Erythroblast (primary cell): ENCODE measurements at places on chromosomes 3 and 15.

DNA sequence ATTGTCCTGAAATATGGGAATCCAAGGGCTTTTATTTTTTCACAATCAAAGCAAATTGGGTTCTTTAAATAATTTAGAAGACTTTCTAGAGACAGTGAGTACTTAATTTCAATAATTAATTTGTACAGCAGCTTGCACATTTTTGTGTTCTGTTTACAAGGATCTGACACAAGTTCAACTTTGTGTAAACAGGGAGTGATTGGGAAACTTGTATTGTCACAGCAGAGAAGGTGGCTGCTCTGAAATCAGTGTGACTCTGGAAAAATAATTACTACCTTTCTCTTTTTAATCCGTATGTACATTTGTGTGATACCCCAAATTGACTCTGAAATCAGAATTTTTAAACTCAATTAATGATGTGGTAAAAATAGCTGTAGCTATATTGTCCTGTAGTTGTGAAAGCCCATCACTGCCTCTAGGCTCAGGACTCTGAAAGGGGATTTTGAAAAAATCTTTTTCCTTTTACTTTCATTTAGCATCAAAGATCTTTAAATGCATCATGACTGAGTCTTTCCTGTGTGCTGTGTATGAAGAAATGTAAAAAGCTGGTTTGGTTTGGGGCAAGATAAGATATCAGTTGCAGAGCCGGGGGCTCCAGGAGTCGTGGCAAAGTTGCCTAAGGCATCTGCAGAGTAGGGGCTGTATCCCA, 45.1 kb downstream of the MFSD1 start:
- no peak for DNase-seq

DNA sequence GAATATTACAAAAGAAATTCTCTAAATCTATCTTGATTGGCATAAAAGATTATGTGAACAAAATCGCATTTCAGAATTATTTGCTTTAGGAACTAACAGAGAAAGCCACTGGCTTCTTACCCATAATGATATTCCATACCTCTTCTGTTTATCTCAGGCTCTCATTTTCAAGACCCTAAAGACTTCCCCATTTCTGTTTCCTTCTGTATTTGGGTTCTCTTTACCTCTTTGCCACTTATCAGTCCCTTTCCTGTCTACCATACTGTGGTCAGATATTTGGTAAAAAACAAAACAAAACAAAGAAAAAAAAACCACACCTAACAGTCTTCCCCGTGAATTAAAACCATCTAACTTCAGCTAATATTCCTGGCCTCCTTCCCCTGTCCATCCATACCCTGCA, 108.5 kb downstream of the LRRC28 start:
- DNase-seq = no peak

DNA sequence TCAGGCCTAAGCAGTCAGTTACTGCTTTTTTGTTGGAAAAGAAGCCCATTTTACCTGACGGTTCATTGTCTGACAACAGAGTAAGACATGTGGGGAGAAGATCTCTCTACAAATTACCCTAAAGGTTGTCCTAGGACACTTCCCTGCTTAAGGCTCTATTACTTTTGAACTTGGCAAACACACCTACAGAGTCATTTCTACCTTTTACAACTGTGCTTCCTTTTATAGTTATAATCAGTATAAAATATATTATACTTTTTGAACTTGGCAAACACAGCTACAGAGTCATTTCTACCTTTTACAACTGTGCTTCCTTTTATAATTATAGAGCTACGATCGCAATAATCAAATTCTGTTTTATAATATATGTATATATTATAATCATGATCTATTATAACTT, 215.0 kb downstream of the TPRG1 start:
- DNase-seq = no peak

DNA sequence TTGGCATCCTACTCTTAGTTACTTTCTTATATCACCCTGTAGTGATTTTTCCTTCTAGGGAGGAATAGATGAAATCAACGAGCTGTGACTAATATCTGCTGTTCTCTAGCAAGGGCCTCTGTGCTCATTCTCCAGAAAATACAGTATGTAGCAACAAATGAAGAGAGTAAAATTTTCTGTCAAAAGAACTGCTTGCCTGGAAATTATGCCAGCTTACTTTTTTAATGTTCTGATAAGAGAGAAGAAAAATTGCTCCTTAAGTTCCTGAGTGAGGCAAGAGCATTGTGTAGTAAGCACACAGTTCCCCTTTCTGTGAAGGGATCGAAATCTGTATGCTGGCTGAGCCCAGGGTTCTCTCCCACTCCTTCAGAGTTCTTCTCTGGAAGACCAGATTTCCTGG, 51.4 kb upstream of the GK5 start:
- DNase-seq = no peak

DNA sequence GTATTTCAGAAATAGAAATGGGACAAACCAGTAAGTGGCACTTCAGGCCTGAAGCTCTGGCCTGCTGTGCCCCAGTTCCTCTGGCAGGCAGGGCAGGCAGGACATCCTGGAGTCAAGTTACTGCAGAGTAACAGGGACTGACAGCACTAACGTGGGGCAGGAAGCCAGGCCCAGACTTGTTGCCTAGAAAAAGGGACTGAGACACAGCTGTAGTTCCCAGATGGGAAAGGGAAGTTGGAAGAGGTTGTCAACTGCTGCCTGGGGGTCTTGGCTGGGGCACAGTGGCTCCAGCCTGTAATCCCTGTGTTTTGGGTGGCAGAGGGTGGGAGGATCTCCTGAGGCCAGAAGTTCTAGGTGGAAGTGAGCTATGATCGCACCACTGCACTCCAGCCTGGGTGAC, 171.9 kb downstream of the FMN1 start:
- DNase-seq = no peak

- no peak for DNase-seq
These were observed 1.6 kb upstream of the P2RY13 start for GRCh38 chr3:151330899-151331298.

DNA sequence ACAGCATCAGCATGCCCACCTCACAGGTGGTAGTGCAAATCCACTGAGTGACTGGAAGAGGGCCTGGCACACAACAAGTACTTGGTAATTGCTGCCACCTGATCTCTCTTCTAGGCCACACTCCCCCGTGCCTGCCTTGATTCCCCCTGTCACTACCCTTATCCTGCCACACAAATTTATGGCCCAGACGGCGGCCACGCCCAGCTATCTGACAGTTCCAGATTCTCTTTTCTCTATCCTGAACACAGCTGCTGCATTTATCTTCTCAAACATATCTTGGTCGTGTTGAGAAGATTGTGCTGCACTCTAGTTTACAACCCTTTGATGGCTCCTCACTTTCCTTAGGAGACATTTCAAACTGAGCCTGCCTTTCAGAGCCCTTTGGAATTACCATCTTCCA, 585.2 kb downstream of the NTRK3 start:
- DNase-seq = peak; percentile 81

DNA sequence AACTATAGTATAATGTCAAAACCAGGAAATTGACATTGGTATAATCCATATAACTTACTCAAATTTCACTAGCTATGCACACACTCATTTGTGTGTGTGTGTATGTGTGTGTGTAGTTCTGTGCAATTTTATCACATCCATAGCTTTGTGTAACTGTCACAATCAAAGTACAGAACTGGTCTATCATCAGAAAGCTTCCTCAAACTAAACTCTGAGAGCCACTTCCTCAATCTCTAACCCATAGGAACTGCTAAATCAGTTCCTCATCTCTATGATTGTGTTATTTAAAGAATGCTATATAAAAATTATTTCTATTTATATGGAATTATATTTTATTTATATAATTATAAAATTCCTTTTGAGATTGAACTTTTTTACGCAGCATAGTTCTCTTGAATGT, 18.1 kb downstream of the LNP1 start:
- DNase-seq = no peak

DNA sequence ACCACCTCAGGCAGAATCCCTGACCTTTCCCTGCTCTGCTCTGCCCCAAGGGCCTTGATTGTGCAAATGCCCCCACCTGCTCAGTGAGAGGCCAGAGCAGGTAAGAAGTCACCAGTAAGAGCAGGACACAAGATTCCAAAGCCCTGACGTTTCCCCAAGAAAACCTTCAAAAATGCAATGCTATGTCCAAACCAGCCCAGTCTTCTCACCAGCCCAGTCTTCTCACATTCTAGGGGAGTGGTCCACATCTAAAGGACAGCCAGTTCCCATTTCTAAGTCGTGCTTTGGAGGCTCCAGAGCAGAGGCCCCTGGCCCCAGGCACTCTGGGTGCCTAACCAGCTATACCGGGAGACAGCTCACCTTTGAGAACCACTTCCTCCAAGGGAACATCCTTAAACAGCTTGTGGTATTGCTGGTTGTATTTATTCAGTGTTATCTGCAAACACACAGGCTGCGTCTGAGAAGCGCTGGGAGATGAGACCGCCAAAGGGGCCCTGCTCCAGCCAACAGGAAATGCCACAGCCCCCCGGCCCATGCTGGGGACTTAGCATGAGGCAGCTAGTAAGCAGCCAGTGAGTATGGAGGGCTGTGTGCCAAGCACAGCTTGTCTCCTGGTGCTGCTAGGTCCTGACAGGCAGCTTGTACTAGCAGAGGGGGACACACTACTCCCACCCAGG, 29.3 kb downstream of the GRAMD2A start:
- no peak for DNase-seq

DNA sequence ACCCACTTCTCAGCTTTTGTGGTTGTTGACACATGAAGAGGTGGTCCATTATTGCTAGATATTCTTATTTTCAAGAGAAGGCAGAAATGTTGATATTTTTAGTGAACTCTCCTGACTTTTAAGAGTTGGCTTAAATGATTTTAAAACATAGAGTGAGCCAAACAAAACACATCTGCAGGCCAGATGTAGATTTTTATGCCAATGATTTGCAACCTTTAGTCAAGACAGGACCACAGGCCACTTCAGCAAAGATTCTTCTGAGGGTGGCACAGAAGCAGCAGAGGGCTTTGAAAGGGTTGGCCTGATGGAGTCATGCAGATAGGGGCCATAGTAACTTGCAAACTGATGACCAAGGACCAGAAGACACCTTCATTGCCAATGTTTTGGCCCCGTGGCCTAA, 276.5 kb upstream of the P2RY1 start:
- DNase-seq = no peak

- DNase-seq = peak; percentile 78
These were observed 8.4 kb downstream of the NBEAL2 start for GRCh38 chr3:46987743-46988401.

- DNase-seq = peak; percentile 23
These were observed 495 bp upstream of the COL7A1 start for GRCh38 chr3:48595526-48596121.

GRCh38 chr3:122513386-122514122, 1.2 kb downstream of the KPNA1 start:
- peak; percentile 66 for DNase-seq

DNA sequence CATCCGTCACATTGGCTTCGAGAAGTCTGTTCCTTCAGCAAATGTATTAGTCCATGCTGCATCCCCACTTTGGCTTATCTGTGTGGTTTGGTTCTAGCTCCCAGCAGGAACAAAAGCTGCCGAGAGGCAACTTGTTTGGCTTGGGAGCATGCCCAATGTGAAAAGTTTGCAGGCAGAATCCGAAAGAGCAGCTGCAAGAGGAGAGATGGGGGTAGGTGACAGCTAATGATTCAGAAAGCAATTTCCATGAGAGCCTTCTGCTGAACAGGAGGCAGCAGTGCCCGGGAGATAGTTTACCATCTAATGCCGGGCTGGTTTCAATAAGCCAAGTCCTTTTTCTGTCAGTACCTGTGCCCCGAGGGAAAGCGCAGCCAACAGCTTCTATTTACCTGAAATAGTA, 60.2 kb downstream of the GRM7 start:
- no peak for DNase-seq
